ENCODE measurements at places on chromosomes 3 and 15. TPM values are rescaled to one million over a fixed set of nuclear protein-coding genes. Genes with fewer than 3 reads are reported as not detected.

TRIM42 gene
- total RNA-seq: not detected

DNAJA4 gene
- total RNA-seq: 2.9 TPM

TMOD3 gene
- total RNA-seq: 39.2 TPM

MAN2A2 gene
- total RNA-seq: 8.1 TPM

PLA2G4D gene
- total RNA-seq: not detected

GPR15 gene
- not detected for total RNA-seq

RTP4 gene
- total RNA-seq: 0.18 TPM

C3orf70 gene
- 2.4 TPM for total RNA-seq

DAZL gene
- not detected for total RNA-seq

SPESP1 gene
- 14.3 TPM for total RNA-seq

GP9 gene
- total RNA-seq: not detected

CPN2 gene
- total RNA-seq: not detected

CCR3 gene
- total RNA-seq: not detected

STRA6 gene
- total RNA-seq: 0.16 TPM

CAMK1 gene
- 30.7 TPM for total RNA-seq

SLC22A13 gene
- total RNA-seq: not detected

ANKRD63 gene
- not detected for total RNA-seq

IL1RAP gene
- total RNA-seq: 31.6 TPM

CLSTN2 gene
- 4.2 TPM for total RNA-seq

Data from cardiac atrium fibroblast (primary cell).